Stimulated activated CD8-positive, alpha-beta memory T cell treated with anti-CD3 and anti-CD28 coated beads, Interleukin-4, amount 100 ng/mL, for 1 hour (primary cell): ENCODE measurements at places on chromosomes 3 and 15.

GRCh38 chr3:126170073-126170777 lies 10.2 kb downstream of the ALDH1L1 start:
- DNase-seq: no peak

DNA sequence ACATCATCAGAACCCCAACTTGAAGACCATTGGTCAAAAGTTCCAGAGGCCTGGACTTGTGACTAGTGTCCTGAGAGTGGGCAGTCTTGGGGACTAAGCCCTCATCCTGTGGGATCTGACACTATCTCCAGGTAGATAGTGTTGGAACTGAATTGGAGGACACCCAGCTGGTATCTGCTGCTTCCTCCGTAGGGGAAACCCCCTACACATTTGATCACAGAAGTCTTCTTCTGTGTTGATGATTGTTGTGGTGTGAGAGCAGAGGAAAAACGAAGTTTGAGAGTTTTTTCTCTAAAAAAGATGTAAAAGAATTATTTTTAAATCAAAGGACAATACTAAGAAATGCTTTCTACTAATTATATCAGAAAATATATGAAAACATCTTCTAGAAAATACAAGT lies 6.9 kb downstream of the NSMCE3 start:
- no peak for DNase-seq

DNA sequence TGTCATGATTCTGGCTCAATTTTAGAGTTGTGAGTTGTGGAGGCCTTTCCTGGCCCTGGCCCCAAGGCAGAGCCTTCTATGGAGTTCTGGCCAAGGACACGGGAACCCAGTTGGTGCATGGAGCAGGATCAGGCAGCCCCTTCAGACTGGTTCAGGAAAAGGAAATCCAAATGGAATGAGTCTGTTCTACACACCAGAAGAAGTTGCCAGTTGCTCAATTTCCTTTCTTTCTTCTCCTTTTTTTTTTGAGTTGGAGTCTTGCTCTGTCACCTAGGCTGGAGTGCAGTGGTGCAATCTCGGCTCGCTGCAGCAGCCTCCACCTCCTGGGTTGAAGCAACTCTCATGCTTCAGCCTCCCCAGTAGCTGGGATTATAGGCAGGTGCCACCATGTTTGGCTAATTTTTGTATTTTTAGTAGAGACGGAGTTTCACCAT lies 28.9 kb upstream of the BHLHE40 start:
- no peak for DNase-seq

DNA sequence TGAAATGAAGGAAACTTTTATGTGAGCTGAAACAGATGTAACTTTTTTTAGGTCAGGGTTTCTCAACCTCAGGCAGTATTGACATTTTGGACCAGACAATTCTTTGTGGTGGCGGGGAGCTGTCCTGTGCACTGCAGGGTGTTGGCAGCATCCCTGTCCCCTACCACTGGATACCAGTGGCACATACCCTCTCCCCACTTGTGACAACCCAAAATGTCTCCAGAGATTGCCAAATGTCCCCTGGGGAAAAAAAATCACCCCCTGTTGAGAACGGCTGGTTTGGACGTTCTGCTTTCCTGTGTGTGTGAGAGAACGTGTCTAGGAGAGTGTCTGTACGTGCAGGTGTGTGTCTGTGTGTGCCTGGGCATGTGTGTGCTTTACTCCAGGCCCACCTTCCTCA lies 30.7 kb upstream of the GRIP2 start:
- DNase-seq: no peak

- DNase-seq: no peak
Observed at GRCh38 chr3:50520849-50521248, 17.4 kb upstream of the CACNA2D2 start.

DNA sequence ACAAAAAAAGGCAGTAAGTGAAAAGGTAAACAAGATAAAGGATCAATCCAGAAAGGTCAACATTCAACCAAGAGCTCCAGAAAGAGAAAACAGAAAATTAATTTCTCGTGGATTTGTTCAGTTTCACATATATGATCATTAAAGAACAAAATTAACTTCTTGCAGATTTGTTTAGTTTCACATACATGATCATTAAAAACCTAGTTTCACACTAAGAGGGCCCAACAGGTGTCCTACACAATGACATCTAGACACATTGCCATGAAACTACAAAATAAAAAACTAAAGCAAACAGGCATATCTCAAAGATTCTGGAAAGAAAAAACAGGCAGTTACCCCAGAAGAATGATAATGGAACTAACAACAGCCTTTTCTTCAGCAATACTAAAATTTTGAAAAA lies 22.1 kb downstream of the PHC3 start:
- DNase-seq: no peak

DNA sequence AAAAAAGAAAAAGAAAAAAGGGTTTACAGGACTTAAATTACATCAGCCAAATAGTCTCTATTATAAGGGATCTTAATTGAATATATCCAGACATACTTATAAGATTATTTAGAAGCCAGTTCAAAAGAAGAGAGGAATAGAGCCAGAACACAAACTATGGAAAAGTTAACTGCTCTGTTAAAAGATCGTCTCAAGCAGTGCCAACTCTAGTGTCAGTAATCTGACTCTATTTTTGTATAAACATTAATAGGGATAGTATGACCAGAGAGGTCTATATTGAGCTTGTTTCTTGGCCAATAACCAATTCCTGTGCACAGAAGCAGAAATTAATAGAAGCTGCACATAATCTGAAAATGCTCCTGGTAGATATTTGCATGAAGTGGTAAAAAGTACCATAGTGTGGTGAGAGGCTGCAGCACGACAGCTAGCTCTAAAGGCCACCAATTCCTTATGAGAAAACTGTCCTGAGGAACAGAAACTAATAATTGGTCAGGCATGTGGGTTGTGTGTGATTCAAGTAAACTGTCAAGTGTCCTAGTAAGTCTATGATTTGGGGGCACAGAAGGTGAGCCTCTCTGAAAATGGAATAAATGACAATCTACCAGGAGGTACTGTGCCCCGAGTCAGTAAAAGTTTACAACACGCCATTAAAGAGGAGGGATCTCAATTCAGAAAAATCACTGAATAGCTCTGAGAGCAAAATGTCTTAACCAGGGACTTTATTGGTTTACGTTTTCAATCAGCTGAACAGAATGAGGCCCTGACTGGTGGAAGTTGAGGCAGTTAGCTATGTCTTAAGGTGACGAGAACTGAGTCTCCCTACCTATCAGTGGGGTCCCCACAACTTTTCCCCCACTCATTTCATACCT lies 51.5 kb upstream of the NANOGP8 start:
- no peak for DNase-seq

GRCh38 chr3:81105789-81106488 lies 655.5 kb downstream of the GBE1 start:
- no peak for DNase-seq

- DNase-seq: no peak
Observed at GRCh38 chr3:139755551-139755950, 77.8 kb upstream of the NMNAT3 start.

DNA sequence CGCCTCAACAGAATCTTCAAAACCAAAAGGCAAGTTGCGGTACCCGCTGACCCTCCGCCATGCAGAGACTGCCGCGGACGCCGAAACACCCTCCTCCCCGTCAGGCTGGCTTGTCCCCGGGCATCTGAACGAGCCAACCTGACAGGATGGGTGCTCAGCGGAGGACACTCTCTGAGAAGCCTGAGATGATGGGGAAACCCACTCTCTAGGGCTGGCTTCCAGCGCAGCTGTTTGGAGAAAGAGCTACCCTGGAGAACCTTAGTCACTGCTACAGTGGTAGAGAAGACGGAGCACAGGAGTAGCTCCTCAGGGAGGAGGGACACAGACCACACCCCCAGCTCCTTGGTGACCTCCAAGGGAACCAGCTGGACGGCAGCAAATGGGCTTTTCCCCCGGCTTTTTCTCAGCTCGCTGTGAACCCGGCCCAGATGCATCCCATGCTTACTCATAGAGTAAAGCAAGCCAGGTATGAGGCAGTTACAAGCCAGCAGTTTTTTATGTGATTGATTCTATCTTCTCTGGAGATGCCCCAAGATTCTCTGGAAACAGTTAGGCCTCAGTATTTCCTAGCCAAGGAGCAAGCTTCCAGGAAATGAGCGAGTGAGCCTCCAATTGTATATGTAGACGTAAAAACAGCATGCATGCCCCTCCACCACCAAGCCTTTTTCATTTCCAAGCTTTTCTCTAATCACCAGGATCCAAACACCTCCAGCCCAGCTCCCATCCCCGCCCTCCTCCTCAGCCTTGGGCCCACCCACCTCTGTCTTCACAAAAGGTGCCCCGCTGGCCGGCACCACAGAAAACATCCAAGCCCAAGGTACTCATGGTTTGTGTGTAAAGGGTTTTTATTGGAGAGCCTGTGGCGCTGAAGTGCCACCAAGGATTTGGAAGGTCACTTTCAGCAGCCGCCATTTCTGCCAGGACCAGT lies 38.7 kb downstream of the FAM174B start:
- no peak for DNase-seq

DNA sequence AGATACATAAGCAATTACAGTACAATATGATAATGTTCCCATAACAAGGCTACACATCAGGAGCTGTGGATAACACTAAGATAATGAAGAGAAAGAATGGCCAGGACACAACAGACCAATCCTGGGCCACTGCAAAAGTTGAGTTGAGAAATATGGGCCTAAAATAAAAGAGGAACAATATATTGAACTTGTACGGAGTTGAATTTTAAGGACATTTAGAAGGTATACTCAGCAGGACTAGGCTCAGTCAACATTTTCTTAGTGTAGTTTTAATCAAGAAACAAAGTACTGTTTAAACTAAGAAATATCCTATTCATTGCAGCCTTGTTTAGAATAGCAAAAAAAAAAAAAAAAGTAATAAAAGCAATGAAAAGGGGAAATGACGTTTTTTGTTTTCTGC lies 24.3 kb downstream of the HERC1 start:
- DNase-seq: no peak

GRCh38 chr3:138673641-138674530 lies 65.3 kb downstream of the FAIM start:
- no peak for DNase-seq

GRCh38 chr3:170848292-170848917 lies 21.6 kb downstream of the RPL22L1 start:
- no peak for DNase-seq

DNA sequence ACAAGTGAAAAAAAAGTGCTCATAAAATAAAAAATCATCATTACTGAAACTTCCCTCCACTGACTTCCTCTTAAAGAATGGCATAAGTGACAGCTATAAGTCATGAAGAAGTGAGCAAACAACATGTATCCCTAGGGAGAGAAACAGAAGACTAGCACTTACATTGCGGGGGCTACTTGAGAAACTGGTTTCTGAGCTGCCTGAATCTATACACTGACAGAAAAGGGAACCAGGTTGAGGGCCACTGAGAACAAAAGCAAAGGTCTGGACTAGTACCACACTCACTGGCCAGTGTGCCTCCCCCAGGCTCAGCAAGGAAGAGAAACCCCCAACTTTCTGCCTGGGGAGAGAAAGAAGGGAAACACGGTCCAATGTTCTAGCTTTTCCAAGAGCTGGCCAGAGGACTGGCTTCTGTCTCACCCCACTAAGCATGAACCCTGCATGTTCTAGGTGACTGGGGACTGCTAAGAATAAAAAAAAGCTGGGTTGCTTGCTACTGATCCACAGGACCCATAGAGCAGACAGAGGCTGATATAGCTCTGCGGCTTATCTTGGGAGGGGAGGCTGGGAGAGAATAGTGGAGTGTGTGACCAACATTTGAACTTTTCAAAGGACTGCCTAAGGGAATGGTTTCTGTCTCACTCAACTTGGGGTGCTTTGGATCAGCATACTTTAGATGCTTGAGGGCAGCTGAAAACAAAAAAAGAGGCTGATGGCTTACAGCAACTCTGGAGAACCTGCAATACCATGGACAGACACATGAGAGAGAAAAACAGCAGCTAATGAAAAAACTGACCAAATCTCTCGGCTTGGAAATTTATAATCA lies 8.1 kb downstream of the RAD18 start:
- DNase-seq: no peak

GRCh38 chr3:140203510-140203909 lies 268.5 kb downstream of the CLSTN2 start:
- no peak for DNase-seq

DNA sequence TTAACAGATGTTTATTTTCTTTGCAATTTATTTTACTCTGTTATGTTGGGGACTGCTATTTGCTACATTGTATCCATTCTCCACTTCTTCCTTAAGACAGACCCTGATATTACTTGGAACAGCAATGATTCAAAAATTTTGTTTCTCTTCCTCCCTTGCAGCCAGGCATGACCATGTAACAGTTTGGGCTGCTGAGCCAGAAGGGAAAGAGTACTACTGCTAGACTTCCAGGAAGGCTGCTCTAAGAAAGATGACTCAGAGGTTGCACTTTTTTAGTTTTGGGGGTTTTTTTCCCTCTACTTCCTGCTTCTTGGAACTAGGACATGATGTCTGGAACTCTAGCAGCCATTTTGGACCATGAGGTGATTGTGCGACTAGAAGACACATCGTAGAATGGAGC lies 10.3 kb downstream of the PRR20G start:
- DNase-seq: no peak

- no peak for DNase-seq
Observed at GRCh38 chr3:39322936-39323335, 6.6 kb upstream of the CCR8 start.

- DNase-seq: no peak
Observed at GRCh38 chr3:47306022-47306421, 23.3 kb downstream of the KLHL18 start.

- no peak for DNase-seq
Observed at GRCh38 chr3:42408156-42408555, 2.3 kb downstream of the LYZL4 start.

GRCh38 chr15:89448825-89449224 lies 47.6 kb downstream of the RHCG start:
- no peak for DNase-seq

- no peak for DNase-seq
Observed at GRCh38 chr3:128294999-128295468, 141.8 kb downstream of the EEFSEC start.

GRCh38 chr3:47643092-47643491 lies 64.4 kb upstream of the CSPG5 start:
- DNase-seq: no peak

DNA sequence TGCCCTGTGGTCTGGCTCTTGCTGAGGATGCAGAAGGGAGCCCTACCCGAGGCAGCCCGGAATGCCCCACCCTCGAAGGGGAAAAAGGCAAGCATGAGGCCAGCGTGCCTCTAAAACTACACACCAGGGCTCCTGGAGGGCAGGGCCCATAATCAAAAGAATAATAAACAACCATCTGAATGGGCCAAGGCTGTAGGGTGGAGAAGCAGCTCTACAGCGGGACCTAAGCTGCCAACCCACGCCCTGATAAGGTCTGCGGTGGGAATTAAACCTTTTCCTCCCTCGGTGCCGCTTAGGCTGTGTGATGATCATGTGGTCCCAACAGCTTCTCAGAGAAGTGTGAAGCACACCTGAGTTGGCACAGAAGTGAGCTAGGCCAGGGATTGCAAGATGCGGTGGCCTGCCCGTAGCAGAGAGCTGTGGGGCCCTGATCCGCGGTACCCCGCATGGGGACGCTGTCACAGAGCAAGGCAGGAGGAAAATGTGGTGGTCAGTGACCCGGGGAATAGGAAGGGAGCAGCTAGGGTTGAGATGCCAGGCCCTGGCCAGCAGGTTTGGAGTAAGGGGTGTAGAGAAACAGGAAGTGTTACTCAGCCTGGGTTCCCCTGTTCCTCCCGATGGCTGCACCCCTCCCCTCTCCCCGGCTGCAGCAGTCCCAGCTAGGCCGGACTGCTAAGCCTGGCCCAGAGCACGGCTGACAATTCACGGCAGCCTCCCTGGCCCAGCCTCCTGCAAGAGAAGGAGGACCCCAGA lies 1.1 kb upstream of the C15orf62 start:
- no peak for DNase-seq
